ENCODE measurements at places on chromosomes 2 and 18.

GRCh38 chr2:156156580-156156979 is 175.9 kb downstream of the NR4A2 start:
- DNase-seq = no peak

DNA sequence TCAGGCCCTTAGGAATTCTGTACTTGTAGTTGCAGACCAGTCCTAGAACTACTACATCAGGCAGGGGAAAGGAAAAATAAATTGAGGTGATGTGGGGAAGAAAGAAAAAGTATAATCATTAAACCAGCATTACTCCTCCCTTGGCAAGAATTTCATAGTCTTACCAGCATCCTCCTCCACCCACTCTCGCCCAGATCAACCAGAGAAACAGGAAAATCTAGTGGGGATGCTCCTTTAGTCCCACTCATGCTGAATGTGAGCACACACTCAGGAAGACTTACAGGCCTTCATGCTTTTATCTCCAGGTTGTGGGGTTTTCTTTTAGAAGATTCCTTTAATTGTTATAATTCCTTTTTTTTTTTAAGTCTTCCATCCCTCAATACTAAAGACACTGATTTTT is 129.3 kb upstream of the CCDC150 start:
- DNase-seq = no peak

GRCh38 chr18:34315591-34316352 is 91.1 kb upstream of the NOL4 start:
- DNase-seq = no peak

DNA sequence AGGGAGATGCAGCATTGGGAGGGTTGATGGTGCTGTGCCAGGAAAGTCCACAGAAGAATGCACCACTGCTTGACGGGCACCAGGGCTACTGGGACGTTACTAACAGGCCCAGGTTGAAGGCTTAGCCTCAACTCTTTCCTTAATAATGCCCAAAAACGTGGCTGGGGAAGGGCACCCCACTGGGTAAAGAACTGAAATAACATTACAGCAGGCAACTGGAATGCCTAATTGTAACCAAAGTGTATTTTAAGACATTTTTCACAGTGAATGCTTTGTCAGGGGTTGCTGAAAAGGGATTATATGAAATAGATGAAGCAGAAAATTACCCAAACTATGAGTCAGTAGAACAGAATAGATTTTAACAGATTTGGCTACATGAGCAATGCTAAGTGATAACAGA is 191.3 kb downstream of the CMPK2 start:
- no peak for DNase-seq

DNA sequence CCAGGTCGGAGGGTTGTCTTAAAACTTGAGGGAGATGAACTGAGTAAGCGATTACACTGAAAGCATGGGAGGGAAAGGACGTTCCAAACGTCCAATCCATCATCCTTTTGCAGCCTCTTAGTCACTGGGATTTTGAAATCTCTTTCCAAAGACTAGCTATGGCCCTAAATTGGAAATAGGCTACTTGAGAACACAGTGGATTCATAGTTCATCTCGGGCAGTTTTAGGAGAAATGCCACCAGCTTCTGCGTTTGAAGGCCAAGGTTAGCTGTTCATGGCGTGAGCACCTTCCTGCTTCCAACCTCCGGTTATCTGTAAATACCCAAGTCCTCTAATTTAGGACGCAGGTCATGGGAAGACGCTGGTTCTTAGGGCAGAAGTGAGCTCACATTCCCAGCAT is 821 bp upstream of the EML6 start:
- no peak for DNase-seq

Measured in glomerular endothelial cell (primary cell).